ENCODE measurements at places on chromosomes 16 and 17.

DNA sequence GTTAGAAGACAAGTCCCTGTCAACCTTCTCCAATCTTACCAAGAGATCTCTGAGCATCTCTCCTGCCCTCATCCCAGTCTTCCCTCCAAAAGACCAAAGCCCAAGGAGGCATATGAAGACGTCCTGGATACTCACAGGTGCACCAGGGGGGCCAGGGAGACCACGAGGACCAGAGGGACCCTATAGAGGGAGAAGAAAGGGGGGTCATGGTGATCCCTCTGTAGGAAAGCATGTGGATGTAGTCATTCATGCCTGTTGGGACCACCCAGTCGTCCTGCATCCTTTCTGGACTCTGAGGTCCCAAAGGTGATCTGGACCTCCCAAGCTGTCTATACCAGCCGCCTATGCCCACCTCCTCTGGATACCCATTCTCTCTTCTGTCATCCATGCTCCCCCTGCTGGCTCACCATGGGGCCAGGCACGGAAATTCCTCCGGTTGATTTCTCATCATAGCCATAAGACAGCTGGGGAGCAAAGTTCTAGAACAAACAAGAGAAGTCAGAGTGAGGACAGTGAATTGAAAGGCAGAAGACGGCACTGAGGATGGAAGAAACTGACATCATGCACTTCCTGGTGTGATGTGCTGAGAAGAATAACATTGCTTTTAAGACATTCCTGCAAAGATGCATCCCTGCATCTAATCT, 3.3 kb downstream of the COL1A1 start:
- peak; percentile 24 for DNase-seq

DNA sequence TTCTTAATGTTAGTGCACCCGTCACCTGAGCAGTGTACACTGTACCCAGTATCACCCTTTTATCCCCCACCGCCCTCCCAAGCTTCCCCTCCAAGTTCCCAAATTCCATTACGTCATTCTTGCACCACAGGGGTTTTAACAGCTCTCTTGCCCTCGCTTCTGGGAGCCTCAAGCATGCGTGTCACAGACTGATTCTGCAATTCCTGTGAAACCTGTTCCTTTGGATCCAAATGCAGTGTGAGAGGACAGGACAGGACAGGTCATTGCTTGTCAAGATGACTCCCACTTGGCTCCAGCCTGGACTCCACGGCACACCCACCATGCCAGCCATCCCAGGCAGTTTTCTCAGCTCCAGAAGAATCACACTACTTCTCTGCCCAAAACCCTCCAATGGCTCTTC, 44.1 kb downstream of the CYB5D2 start:
- no peak for DNase-seq

DNA sequence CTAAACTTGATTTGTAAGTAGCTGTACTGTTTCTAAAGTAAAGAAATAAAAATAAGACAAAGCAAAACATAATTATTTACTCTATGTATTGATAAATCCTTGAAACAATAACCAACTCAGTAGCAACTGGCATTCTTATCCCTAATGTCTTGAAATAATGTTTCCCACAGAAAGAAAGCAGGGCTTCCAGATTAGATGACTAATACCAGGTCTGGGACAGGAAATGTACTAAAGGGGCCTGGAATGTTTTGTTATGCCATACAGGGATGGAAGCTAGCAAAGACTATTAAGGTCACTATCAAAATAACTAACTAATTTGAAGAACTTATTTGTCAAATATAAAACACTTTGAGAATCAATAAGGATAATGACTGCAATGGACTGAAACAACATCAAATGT, 82.1 kb downstream of the CFDP1 start:
- DNase-seq, result no peak

DNA sequence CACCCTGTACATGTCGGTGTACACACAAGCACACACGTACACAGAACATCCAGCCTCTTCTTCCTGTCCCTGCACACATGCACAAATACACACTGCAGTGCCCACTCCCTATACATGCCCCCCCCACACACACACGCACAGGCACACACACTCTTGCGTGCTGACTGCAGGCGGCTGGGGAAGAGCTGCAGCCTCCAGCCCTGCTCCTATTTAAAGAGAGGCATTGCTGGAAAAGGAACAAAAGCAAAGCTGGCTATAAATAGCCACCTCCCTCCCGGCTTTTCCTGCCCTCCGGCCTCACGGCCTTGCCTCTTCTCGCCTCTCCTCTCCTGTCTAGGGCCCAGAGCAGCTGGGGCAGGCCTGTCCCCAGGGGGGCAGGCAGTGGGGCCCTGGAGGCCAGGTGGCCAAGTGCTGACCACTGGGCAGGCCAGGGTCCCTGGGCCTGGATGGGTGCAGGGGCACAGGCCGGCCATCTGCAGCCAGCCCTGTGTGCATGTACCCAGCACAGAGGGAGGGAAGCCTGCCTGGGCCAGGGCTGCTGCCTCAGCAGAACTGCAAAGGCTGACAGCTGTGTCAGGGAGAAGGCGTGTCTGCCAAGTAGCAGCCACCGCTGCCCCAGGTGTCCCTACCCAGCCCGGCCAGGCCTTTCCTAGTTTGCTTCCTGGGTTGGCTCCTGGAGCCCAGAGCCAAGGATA, 25.4 kb downstream of the RTN4RL1 start:
- DNase-seq, result no peak

- DNase-seq, result no peak
These were observed 322.8 kb upstream of the ASIC2 start for GRCh38 chr17:33615861-33616260.

GRCh38 chr17:74746922-74747321, 1.5 kb upstream of the NHERF1 start:
- no peak for DNase-seq

- no peak for DNase-seq
These were observed 2.1 kb downstream of the SEPTIN1 start for GRCh38 chr16:30380072-30380802.

DNA sequence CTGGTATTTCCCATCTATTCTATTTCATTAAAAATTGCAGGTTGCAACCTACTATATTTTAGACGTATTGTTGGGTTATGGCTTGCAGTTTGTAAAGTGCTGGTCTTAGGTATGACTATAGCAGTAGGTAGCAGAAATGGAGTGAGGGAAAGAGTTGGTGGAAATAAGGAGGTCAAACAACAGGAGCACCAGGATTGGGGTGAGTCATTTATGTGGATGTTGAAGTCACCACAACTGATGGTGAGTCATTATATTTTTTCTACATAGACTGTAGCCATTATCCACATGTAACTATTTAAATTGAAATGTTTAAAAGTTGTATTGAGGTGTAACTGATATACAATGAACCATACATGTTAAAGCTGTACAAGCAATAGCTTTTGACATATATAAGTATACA, 25.0 kb upstream of the HS3ST3A1 start:
- DNase-seq, result no peak

- DNase-seq, result no peak
These were observed 15.7 kb downstream of the CARHSP1 start for GRCh38 chr16:8853150-8853549.

- no peak for DNase-seq
These were observed 124.2 kb upstream of the KCNJ16 start for GRCh38 chr17:69950701-69951418.

GRCh38 chr16:54446639-54447038, 160.1 kb upstream of the IRX3 start:
- no peak for DNase-seq

- no peak for DNase-seq
These were observed 97.5 kb downstream of the METRNL start for GRCh38 chr17:83176623-83177583.

- no peak for DNase-seq
These were observed 137.5 kb downstream of the SOCS1 start for GRCh38 chr16:11118479-11118878.

GRCh38 chr17:78474614-78475146, 96.2 kb downstream of the PGS1 start:
- DNase-seq, result no peak

DNA sequence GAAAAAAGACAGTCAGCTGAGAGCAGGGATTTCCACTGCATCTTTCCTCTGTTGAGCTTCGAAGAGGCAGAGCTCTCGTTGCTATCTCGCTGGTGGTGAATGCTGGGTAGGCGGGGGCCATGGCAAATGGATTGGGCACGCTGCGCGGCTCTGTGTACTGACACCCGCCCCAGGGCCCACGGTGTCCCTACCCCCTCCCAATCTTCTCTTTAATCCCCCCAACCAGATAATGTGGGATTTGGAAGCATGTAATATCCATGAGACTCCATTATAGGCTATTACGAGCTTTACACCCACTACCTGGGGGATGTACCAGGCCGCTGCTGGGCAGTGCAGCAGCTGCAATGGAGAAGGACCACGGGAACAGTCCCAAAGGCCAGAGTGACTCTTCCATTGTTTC, 8.3 kb downstream of the PIPOX start:
- DNase-seq, result no peak

- DNase-seq, result no peak
These were observed 365.2 kb downstream of the C16orf95 start for GRCh38 chr16:86951831-86952598.

DNA sequence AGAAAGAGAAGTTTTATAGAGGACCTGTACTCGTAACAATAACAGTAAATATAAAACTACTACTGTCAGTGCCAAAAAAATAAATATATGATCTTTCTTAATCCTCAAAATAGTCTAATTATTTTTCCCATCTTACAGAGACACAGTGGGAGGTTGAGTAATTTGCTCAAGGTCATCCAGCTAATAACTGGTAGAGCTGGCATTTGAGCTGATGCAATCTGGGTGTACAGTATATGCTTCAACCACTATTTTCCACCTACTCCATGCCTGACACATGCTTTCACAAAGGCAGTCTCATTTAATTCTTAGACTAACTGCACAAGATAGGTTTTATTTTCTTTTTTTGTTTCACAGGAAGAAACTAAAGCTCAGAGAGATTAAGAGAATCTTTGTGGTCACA, 33.6 kb downstream of the PIGL start:
- DNase-seq, result no peak

GRCh38 chr17:60534613-60535157, 8.6 kb upstream of the APPBP2 start:
- DNase-seq, result no peak

GRCh38 chr16:82280867-82281266, 110.8 kb upstream of the MPHOSPH6 start:
- DNase-seq, result no peak

DNA sequence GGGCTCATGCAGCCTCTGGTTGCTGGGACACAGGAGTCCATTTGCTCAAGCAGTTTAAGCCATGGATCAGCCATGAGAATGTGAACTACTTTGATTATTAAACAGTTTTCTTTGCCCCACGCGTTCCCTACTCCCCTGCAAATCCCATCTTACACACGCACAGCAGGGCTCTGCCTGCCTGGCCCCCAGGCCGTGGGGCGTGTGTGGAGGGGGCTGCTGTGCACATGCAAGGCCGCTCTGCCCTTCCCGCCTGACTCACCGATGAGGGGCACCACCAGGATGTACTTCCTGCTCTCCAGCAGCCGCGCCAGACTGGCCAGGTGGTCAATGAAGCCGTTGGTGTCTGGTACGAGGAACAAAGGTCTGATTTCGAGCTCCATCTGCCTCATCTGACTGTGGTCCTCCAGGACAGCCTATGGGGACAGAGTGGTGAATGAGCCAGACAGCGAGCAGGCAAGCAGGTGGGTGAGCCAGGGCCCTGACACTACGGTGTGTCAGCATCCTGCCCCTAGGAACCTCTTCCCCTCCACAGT, 13.7 kb downstream of the HIC1 start:
- DNase-seq, result peak; percentile 32

- DNase-seq, result no peak
These were observed 58.5 kb downstream of the TMEM132E start for GRCh38 chr17:34637548-34638525.

DNA sequence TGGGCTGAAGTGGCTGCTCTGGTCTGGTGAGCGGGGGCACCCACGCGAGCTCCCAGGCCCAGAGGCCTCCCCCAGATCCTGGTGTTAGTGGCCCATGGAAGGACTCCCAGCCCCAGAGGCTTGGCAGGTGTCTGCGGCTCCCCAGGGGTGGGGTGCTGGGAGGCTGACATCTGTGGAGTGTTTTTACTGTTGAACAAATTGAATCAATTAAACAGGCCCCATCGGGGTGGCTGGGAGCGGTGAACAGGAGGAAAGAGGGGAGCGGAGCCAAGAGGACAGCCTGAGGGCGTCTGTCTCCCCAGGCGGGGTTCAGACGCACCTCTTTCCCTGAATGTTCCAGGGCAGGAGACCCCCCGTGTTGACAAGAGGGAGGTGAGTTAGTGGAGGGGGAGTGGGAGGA, 29.9 kb downstream of the ACTG1 start:
- peak; percentile 45 for DNase-seq

DNA sequence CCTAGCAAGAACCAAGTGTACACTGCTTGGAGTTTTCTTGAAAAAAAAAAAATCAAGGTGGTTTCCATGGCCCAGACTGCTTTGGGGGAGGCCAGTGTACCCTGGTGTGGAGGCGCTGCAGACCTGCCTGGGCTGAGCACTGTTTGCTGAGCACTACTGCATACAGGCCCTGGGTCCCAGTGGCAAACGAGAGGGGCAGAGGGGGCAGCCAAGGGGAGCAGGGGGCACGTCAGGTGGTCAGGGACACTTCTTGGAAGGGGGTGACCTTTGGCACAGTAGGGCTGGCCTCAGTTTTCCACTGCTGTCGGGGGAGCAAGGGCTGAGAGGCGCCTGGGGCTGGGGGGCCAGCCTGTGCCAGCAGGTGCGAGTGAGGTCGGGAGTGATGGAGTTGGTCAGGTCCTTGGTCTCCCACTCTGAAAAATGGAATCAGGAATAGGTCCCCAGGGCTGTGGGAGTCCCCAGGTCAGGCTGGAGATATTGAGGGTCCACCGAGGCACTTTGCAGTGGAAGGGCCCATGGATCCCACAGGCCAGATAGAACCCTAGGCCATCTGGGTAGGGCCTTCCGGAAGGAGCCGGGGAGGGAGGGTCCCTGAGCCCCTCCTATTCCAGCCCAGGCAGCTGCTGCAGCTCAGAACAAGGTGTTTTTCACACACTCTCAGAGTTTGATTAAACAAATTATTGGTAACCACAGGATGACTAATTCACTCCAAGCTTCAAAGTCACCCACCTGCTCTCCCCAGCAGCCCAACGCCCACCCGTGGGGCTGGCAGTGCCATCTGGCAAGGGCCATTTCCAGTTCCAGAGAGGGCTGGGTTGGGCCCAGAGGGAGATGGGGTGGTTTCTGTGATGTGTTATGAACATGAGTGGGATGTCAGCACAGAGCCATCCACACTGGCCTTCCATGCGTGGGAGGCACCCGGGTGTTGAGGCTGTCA, 3.5 kb downstream of the ZFPM1 start:
- DNase-seq, result no peak

GRCh38 chr17:61129267-61130254, 270.1 kb upstream of the TBX2 start:
- DNase-seq, result peak; percentile 22

DNA sequence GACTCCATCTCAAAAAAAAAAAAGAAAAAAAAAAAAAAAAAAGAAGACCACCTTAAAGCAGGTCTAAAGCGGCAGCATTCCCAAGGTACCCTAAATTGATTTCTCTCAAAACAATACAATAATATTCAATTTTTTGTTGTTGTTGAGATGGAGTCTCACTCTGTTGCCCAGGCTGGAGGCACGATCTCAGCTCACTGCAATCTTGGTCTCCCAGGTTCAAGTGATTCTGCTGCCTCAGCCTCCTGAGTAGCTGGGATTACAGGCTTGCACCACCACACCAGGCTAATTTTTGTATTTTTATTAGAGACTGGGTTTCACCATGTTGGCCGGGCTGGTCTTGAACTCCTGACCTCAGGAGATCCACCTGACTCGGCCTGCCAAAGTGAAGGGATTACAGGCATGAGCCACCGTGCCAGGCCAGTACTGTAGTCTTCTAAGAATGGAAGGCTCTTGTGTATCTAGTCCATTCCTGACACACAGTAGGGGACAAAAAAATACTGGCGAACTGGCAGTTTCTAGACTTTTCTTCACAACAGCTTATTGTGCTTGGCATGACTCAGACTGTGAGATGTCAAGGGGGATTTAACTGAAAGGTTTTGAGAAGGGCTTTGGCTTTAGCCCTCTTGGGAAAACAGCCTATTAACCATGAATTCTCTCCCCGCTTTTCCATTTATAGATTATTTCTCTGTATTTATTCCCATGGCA, 17.3 kb downstream of the CDR2 start:
- DNase-seq, result no peak
